ENCODE measurements at places on chromosomes 2 and 18. TPM values are rescaled to one million over a fixed set of nuclear protein-coding genes. Genes with fewer than 3 reads are reported as not detected.

DNA sequence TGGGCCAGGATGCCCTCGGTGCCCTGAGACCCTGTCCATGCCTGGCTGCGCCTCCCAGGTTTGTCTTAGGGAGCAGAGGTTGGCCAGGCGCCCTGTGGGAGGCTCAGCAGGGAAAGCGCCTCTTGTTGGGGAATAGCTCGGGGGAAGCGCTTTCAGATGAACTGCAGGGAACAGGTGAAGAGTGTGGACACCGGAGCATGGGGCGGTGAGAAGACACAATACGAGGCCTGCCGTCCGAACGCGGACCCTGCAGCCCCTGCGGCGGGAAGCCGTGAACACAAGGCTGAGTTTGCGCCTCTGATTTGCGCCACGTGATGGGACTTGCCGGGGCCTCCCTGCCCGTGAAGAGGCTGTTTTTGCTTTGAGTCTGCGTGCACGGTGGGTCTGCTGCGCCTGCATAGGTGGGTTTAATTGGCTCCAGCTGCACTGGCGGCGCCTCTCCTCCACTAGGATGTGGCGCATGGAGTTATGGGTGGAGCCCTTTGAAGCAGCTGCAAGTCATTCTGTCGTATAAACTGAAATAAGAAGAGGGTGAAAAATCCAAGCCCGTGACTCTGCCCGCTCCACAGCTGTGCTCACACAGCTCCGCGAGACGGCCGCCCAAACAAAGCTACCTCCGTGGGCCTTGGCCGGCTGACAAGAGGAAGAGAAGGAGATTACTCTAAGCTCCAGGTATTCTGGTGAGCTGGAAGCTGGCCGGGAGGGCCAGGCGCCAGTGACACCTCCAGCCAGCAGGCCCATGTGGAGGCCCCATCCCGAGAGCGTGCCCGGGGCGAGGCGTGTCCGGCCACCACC lies 103.5 kb upstream of the CTDP1 start:
- no peak for DNase-seq

DNA sequence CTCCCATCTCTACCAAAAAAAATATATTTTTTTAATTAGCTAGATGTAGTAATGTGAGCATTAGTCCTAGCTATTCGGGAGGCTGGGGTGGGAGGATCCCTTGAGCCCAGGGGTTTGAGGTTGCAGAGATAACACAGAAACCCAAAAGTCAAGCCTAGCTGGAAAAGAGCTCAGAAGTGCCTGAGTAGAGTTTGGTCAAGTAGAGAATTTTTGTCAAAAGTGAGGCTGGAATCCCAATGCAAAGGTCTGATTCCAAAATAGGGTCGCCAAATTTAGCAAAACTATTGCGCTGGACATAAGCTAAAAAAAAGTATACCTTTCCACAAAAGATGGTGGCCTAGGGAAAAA lies 15.5 kb upstream of the MSH6 start:
- no peak for DNase-seq

- no peak for DNase-seq
Observed at GRCh38 chr2:121740973-121741372, 4.3 kb upstream of the NIFK start.

- no peak for DNase-seq
Observed at GRCh38 chr2:158750458-158751125, 44.5 kb upstream of the DAPL1 start.

DNA sequence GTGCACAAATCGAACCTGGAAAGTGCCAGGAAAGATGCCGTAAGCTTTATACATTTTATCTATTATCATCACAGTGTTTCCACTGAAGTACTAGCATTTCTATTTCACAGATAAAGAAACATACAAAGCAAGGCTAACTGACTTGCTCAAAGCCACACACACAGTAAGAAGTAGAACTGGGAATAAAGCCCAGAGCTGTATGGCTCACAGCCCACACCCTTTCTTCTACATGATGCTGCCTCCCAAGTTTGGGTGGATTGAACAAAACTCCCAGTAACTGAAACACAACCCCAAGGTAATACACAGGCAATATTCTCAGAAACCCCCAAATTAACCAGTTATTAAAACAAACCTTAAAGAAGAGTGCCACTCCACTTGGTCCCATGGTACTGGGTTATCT lies 11.2 kb downstream of the SAP130 start:
- no peak for DNase-seq

GRCh38 chr2:156896294-156896693 lies 361.2 kb upstream of the GALNT5 start:
- no peak for DNase-seq

GRCh38 chr2:134177351-134177931 lies 76.4 kb upstream of the MGAT5 start:
- DNase-seq = peak; percentile 47

Gene FAM210A
- total RNA-seq = 13.4 TPM

Gene FBLN7
- not detected for total RNA-seq

Gene GCG
- total RNA-seq = not detected

Gene ABCG8
- not detected for total RNA-seq

Gene MYCN
- 0.51 TPM for total RNA-seq

Gene TTR
- not detected for total RNA-seq
